Thoracic aorta (tissue), 2 donors: ENCODE measurements at places on chromosomes 1 and 21. TPM values are rescaled to one million over a fixed set of nuclear protein-coding genes. Genes with fewer than 3 reads are reported as not detected.

Gene RGS2
- total RNA-seq, result 188 TPM

- no peak for DNase-seq
Observed at GRCh38 chr21:18810136-18810535, 406.6 kb upstream of the TMPRSS15 start.

Gene SV2A
- total RNA-seq, result 22.7 TPM

Gene TCHH
- total RNA-seq, result 0.49 TPM

- DNase-seq, result no peak
Observed at GRCh38 chr1:4664095-4664494, 9.7 kb downstream of the AJAP1 start.

DNA sequence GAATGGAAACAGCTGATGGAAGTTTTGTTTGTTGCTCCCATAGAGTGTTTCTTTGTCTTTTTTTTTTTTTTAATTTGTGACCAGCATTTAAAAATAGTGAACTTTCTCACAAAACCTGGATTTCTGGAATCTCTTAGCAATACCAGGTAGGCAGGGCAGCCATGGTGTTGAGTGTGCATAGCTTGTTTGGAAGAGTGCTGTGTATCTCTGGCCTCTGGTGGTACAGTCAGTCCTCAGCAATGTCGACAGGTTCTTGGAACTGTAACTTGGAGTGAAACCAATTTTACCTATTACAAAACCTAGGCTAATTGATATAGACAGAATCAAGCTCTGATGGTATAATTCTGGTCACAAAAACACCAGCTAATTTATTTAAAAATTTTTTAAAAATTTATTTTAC lies 6.7 kb downstream of the AADACL3 start:
- DNase-seq, result no peak

DNA sequence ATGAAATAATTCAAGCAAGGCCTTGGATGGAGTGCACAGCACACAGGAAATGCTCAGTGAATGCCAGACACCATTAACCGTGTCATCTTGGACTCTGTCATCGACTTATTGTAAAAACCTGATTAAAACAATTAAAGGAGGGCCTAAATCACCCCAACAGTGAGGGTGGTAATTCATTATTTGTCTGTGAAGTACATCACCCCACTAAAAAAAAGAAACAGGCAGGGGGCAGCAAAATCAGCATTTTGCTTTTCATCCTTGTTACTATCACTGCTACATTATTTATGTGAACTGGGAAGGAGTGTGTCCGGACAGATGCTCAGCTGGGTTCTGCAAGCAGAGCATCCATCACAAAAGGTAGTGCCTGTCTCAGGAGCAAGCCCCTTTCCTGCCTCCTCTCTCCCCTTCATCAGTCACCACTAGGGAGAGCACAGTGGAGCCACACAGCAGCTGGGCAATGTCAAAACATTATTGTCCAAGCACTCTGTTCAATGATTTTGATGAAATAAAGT lies 98.5 kb downstream of the RERE start:
- DNase-seq, result no peak

Gene FLG2
- not detected for total RNA-seq

Gene ZSWIM5
- 2.0 TPM for total RNA-seq

Gene FAM131C
- not detected for total RNA-seq

DNA sequence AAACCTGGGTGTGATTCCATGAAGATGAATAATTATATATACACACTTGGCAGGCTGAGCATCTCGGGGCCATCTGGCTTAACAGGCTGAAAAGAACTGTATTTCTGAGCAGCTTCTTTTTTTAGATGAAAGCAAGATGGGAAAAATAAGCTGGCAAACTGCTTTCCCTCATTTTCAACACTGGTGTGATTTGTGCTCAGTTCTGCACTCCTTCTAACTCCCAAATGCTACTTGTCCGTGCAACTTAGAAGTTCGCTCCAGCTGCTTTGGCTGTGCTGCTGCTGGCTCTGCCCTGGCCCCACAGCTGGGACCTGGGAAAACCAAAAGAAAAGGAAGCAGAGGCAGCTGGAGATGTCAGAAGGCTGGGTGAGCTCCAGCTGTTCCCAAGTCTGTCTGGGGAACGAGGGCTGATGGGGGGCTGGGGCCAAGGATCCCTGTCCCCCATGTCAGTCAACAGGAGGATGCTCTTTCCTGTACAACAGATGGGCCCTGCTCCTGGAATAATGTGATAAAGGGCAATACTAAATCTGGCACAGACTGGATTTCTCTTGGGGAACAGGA lies 44.9 kb downstream of the PAFAH2 start:
- DNase-seq, result no peak

DNA sequence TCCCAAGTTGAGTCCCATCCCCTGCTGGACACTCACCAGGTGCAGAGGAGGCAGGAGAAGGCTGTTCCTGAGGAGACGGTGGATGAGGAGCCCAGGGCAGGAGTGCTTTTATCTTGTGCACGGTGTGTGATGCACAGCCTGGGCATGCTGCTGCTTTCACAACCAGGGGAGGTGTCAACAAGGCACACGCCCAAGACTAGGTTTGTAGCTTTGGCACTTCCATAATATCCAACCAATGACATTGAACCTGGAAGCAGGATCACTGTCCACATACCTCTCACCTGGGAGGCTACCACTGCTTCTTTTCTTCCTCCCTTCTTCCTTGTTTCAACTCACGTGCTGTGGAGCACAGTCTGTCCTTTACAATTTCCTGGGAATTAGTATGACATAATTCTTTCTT lies at the start of gene LCE3D:
Gene LCE3D, minus strand, starts transcription at position 84 of the 400 bp plus-strand sequence. CDS start 580 bp downstream, outside the sequence.
- no peak for DNase-seq

DNA sequence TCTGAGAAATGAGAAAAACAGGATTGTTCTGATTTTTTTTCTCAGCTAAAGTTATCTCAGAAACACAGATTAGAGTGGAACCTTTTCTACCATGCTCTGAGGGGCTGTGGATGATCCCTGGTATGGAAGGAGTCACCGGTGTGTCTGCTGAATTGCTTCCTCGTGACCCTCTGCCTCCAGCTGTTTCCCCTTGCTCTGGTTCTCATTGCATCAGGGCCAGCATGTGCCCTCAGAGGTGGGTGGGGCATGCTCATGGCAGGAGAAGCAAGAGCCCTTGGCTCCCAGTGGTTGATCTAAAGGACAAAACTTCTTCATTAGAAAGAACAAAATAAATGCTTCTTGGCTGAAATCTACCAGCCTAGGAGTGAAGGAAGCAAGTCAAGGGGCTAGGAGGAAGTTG lies 183.2 kb upstream of the HMCN1 start:
- DNase-seq, result no peak

DNA sequence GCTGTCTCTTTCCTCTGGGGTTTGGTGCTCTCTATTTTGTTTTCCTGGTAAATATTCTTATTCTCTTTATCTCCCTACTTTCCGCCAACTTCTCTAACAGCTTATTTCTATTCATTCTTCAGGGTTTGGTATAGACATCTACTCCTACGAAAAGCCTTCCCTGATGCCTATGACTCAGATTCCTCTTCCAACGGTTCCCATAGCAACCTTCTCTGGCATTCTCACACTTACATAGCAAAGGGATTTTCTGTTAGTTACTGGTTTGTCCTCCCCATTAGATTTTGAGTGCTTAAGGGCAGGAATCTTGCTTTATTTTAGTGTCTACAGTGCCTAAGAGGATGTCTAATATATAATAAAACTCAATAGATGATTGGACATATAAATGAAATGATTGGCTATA lies 407.6 kb upstream of the DEPDC1 start:
- no peak for DNase-seq

Gene PPP1R12B
- 677 TPM for total RNA-seq

GRCh38 chr21:32442566-32443318 lies 30.2 kb downstream of the EVA1C start:
- DNase-seq, result no peak

Gene NOS1AP
- 6.3 TPM for total RNA-seq

Gene GBP4
- total RNA-seq, result 5.8 TPM

GRCh38 chr1:15676688-15677661 lies 7.1 kb upstream of the PLEKHM2 start:
- DNase-seq, result no peak

- DNase-seq, result no peak
Observed at GRCh38 chr1:10628685-10629084, 153.9 kb downstream of the PEX14 start.

GRCh38 chr1:228698017-228698329 lies 37.3 kb upstream of the RHOU start:
- DNase-seq, result no peak

DNA sequence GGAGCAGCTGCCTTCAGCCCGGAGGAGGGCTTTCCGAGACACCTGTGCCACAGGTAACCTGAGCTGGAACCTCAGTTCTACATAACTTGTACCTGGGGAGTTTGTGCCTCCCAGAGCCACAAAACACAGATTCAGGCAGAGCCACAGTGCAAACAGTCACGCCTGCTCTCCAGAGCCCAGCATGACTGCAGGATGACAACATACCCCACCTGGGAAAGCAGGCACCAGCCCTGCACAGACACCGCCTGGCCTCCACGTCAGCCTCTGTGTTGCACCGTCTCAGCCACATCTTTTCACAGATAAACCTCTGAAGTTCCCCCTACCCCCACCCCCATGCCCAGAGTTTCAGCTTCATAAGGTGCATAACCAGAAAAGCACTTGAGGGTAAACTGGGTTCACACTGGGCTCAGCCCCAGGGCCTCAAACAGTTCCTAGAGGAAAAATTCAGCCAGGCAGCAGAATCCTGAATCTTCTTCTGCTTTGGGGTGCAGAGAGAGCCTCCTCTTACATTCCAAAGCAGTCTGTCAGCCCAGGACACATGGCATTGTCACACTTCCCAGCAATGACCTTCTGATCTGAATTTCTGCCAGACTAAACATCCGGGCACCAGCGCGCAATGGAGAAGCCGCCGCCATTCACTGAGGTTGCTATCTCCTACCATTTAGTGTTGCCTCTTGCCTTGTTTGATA lies 229.5 kb downstream of the TOMM20 start:
- DNase-seq, result no peak

DNA sequence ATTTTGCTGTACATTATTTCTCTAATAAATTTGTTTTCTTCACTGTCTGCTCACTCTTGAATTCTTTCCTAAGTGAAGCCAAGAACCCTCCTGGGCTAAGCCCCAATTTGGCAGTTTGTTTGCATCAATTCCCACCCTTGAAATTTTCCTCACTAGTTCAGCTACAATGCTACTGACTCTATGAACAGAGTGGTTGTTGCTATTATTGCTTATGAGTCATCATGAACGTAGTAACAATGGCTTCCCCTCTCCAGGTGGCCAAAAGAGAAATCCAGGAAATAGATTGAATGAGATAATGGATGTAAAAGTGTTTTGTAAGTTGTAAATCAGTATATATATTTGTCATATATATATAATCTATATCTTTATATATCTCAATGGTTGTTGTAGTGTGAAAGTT lies 193.0 kb downstream of the URB2 start:
- no peak for DNase-seq

DNA sequence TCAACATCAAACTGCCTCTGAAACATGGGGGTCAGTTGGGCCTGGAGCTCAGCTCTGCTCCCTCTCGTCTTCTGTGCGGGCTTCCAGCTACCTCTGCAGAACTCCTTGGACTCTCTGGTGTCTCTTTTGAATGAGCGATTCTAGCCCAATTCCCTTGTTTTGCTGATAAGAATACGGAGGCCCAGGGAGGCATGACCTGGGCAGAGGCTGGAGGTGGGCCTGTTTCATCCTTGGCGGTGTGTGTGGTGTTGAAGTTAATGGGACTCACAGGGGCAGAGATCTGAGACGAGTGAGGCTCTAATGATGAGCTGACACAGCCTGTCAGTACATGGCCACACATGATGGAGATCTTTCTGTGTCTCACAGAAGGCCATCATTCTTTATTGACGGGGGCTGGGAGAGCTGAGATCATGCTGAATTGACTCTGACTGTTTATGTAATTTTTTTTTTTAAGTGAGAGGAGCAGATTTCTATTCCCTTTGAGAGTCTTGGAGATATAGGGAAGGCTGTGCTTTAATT lies 134.5 kb downstream of the URB2 start:
- no peak for DNase-seq

Gene P3H1
- total RNA-seq, result 47.6 TPM

Gene LCE1E
- not detected for total RNA-seq

- no peak for DNase-seq
Observed at GRCh38 chr1:238778113-238778512, 608.3 kb upstream of the CHRM3 start.

Gene MR1
- 19.6 TPM for total RNA-seq

Gene RAP1GAP
- total RNA-seq, result 0.92 TPM

Gene HLX
- total RNA-seq, result 11.0 TPM

Gene CASZ1
- 27.9 TPM for total RNA-seq

GRCh38 chr1:39089931-39090521 lies 63.9 kb downstream of the NDUFS5 start:
- no peak for DNase-seq

- no peak for DNase-seq
Observed at GRCh38 chr1:30286241-30286987, 437.0 kb downstream of the MATN1 start.

DNA sequence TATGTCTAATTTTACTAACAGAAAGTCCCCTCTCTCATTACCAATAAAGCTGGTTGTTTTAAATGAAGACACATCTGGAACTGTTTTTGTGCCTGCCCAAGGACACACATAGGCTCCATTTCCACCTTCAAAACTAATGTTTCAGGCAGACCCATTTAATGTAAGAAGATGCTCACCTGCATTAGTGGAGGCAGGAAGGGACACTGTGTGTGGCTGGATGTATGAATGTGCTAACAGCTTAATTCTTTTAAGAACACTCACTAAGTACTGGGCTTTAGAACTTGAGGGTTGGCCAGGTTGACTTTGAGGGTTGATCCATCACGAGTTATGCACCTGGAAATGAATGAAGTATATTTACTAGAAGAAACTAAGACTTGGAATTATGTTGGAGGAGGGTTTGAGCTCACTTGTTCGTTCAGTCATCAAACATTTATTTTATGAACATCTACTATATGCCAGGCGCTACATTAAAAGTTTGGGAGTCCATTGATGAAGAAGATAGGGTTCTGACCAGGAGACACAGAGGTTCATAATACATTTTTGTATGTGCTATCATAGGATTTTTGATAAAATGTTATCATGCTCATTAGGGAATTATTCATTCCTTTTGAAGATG lies 5.4 kb downstream of the JUN start:
- DNase-seq, result no peak

DNA sequence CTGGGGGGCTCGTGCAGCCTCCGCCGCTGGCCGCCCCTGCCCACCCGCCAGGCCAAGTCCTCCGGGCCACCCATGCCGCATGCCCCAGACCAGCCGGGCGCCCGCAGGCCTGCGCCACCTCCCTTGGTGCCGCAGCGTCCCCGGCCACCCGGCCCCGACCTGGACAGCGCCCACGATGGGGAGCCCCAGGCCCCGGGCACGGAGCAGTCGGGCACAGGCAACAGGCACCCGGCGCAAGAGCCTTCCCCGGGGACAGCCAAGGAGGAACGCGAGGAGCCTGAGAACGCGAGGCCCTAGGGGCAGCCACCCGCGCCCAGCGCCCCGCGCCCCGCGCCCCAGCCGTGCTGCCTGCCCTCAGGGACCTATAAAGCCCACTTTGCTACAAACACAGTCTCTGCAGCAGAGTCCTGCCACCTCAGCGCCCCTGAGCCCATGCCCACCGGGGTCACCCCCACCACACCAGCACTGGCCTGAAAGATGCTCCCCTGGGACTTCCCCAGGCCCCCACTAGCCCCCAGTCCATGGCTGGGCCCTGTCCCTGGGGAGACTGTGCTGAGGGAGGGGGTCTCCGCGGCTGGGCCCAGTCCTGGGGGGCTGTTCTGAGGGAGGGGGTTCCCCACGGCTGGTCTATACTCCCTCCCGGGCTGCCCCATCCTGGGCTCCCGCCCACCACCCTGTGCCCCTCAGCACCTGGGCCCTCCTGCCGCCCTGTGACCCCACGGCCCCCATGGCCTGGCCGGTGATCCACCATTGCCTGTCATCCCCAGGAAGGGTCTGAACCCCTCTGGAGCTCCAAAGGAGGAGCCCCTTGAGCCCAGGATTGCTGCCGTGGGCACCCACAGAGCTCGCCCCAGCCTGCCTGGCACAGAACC lies 8.6 kb downstream of the TNFRSF18 start:
- no peak for DNase-seq

- DNase-seq, result no peak
Observed at GRCh38 chr1:100107696-100108095, 25.0 kb downstream of the SASS6 start.
